NK-92 treated with Interleukin-12 subunit alpha and Interleukin-12 subunit beta, amount 100 ng/mL, for 24 hours (cell line): ENCODE measurements at places on chromosomes 5 and 9.

DNA sequence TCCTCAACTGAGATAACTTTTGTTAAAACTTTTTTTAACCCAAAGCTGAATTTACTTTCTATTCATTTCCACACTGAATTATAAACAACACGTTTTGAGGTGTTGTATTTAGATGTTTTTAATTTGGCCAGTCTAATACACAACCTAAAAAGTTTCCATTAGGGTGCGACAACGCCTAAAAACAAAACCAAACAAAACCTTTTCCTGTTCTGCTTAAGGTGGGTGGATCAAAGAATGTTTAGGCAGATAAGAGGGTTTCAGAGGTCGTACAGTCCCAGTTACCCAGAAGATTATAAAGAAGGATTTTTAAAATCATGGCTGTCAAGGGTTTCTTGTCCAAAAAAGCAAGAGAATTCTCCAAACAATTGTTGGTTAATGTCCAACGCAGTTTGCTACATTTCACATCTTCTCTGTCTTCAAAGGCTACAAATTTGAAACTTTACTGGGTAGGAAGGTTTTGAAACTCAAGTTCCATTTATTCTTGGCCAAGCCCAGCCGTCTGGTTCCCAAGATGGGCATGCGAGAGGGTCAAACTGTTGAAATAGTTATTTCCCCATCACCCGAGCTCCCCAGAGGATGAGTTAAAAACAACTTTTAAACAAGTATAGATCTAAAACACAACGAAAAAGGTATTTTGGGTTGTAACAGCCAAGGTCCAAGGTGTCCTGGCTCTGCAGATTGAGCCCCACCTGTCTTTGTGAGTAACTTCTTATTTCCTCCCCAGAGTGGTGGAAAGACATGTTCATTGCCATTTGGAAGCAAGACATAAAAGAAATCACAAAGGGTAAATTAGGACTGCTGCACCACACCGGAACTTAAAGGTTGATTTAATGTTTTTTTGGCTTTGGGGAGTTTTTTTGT, 122.8 kb upstream of the MAP3K1 start:
- no peak for DNase-seq

DNA sequence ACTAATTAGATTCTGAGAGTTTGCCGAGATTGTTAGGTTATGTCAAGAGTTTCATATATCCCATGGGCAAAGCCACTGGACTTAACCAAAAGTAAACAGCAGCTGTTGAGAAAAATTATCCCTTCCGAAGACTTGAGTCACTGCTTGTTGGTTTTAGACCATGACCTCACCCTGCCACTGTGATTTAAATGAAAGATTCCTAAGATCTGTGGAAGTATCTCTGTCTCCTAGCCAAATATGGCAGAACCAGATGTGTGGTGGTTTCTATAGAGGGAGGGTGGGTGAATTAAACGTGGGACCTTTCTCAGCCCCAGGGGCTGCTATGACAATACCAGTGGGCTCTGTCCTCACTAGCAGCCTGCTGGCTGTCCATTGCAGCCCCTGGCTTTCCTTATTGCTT, 19.3 kb downstream of the DMRT3 start:
- DNase-seq, result no peak

GRCh38 chr5:71663191-71663969, 55.7 kb upstream of the CARTPT start:
- DNase-seq, result no peak

DNA sequence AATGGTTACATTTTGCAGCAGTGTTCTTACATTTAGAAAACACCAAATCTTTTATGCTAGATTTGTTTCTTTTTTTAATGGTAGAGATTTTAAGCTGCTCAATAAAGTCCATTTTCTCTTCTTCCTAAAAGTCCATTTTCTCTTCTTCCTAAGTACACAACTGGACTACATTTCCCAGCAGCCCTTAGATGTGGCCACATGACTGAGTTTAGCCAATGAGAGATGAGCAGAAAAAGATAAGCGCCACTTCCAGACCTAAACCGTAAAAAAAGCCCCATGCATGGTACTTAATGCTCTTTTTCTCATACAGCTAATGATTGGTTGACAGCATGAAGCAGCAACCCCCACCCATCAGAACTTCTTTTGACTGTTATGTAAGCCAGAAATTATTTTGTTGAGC, 206.7 kb downstream of the FAM114A2 start:
- no peak for DNase-seq

DNA sequence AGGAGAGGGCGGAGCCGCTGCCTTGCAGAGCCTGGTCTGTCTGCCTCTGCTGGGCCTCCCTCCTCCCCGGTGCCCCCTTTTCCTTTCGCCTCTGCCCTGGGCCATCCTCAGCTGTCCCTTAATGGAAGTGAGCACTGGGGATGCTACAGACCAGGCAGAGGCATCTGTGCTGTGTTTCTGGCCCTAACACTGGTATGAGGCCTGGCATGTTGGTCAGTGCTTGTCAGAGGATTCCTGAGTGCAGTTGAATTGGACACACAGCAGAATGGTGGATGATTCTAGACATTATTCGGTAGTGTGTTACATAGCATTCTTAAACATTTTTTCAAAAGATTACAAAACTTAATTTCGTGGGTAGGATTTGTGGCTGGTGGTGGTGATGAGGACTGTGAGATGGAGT, 88.6 kb downstream of the EHMT1 start:
- DNase-seq, result no peak
